ENCODE measurements at places on chromosomes 5 and 9. TPM values are rescaled to one million over a fixed set of nuclear protein-coding genes. Genes with fewer than 3 reads are reported as not detected.

Gene NR4A3
- 0.03 TPM for polyA plus RNA-seq

Gene AHRR
- polyA plus RNA-seq = 0.25 TPM

DNA sequence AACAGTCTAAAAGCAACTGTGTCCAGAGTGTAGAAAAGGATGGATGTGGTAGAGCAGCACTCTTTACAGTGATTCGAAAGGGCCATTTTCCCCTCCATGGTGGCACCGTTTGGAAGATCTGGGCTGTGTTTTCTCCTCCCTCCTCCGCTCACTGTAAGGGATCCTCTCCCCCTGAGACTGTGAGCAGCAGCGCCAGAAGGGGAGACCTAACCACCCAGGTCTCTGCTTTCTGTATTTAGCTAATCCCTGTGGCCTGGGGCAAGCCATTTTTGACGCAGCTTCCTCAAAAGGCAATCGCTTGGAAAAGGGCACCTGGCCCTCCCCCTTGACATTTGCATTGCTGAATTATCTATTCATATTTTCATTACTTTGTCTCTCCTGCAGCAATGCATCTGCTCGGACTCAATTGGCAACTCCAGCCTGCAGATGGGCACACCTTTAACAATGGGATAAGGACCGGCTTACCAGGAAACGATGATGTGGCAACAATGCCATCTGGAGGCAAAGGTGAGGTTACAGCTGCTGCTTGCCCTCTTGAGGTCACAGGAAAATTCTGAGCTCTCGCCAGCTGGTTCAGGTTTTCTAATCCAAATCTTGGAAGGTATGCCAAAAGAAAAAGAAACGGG, 244.3 kb upstream of the WWC1 start:
- DNase-seq = peak; percentile 50

DNA sequence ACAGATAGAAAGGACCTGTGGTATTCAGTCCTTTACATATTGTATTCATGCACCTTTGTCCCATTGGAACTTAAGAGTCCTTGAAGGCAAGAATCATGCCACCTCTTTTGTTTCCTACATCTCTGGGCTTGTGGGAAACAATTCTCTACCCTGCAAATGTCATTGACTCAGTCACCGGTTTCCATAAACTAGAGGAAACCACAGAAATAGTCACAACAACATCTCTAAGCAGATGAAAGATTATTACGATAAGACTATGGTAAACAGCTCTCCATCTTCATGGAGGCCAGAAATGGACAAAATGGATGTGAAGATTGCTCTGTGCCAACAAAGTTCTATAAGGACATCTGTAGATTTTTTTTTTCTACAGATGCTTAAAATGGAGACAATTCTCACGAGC, 165.5 kb downstream of the PIK3R1 start:
- DNase-seq = no peak

Gene SLC25A2
- not detected for polyA plus RNA-seq

- DNase-seq = no peak
Observed at GRCh38 chr9:105879181-105879580, 184.8 kb downstream of the TMEM38B start.

DNA sequence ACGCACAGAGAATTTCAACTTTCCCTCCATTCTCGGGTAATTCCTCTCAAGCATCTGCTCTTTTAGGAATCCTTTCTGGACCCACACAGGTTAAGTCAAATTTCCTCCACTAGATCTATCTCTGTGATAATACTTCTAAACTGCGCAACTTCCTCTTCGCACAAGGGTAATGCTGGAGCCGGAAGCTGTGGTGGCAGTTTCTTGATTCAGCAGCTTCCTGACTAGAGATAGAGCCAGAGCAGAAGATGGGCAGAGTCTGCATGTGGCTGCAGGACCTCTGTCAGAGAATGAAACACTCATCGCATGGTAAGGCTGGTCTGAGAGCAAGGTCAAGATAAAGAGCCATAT, 11.1 kb upstream of the CDC42SE2 start:
- no peak for DNase-seq

GRCh38 chr9:38160613-38161215, 91.7 kb upstream of the SHB start:
- DNase-seq = no peak

DNA sequence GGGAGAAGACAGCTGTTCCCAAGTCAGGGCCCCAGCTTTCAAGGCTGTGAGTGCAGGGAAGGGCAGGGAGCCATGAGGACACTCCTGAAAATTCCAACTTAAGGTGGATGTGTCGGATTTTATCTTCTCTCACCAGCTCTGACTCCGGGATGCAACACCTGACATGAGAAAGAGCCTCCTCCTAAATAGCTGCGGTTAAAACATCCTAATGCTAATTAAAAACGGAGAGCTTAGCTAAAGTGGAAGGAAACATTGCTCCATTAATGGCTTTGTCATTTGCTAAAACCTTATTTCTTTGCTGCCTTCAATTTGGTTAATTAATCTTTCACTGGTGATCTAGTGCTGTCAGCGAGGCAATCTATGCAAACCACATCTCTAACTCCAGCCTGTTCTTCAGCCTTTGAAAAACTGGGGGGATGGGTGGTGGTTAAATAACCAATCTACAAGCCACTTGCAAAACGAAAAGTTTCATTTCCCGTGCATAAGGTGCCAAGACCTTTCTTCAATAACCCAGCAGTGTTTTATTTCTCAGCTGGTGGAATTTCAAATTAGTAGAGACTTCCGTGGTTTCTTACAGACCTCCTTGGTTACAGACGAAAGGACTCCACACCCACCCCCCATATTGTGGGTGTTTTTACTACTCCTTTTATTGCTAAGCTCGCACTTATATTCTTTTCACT, 379.6 kb downstream of the MLLT3 start:
- no peak for DNase-seq

Gene SPINK6
- polyA plus RNA-seq = 5.3 TPM

GRCh38 chr5:124262991-124263571, 483.4 kb downstream of the ZNF608 start:
- no peak for DNase-seq

DNA sequence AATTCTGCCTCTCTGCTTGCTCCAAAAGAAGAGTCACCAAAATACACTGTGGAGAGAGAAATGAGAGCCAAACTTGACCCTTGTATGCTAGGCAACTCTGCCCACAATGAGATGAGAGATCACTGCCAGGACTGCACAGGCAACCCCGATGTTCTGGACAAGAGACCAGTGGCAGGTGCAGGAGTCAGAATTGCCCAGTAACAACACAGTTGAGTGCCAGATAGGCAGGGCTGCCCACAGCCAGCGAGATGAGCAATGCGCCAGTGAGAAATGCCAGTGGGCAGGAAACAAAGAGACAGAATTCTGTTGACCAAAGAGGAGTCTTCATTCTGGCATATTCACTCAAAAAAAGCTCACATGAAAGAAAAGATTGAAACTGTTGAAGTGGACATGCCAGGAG, 570.7 kb downstream of the CAAP1 start:
- no peak for DNase-seq

Gene RALGPS1
- polyA plus RNA-seq = 0.39 TPM

- peak; percentile 22 for DNase-seq
Observed at GRCh38 chr9:81080900-81081299, 608.4 kb downstream of the TLE1 start.

Gene GFI1B
- polyA plus RNA-seq = not detected

GRCh38 chr5:172321593-172321992, 38.0 kb upstream of the UBTD2 start:
- DNase-seq = peak; percentile 32

GRCh38 chr5:82719368-82719767, 357.8 kb downstream of the TMEM167A start:
- DNase-seq = no peak

DNA sequence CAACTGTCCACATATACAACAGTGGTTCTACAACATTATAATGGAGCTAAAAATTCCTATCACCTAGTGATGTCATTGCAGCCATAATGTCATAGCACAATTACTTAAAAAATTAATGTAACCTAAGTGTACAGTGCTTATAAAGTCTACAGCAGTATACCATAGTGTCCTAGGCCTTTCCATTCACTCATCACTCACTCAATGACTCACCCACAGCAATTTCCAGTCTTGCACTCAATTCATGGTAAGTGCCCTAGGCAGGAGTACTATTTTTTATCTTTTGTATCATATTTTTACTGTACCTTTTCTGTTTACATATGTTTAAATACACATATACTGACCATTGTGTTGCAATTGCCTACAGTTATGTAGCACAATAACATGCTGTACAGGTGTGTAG, 9.6 kb upstream of the PUM3 start:
- DNase-seq = peak; percentile 44

- peak; percentile 40 for DNase-seq
Observed at GRCh38 chr9:36772449-36773403, 200.0 kb downstream of the MELK start.

DNA sequence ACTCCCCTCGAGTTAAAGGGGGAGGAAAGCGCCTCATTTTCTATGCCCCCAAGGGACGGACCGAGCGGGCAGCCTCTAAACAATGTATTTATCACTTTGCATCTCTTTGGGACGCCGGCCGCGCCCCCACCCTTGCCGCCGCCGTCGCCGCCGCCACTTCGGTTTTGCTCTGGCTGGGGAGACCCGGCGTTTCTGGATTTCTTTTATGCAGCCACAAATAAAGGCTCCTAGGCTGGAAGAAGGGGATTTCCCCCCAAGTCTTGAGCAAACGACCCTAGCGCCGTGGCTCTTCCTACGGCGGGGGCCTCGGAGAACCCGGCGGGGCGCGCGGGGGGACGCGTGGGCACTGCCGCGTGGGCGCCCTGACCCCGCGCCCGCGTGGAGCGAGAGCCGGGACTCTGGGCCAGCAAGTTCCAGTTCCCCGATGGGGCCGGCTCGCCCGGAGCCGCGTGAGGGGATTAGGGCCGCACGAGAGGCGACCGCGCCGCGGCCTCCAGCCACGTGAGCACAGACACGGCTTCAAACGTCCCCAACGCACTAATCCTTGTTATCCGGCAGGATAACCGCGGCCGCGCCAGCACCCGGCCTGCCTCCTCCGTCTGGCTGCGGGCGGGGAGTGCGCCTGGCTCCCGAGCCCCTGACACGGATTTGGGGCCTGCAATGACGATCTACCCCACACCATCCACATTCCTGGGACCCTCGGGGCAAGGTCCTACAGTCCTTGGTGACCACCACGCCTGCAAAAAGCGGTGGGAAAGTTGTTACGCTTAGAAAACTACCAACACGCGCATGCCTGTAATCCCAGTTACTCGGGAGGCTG, 7.9 kb upstream of the NEUROG1 start:
- DNase-seq = no peak

DNA sequence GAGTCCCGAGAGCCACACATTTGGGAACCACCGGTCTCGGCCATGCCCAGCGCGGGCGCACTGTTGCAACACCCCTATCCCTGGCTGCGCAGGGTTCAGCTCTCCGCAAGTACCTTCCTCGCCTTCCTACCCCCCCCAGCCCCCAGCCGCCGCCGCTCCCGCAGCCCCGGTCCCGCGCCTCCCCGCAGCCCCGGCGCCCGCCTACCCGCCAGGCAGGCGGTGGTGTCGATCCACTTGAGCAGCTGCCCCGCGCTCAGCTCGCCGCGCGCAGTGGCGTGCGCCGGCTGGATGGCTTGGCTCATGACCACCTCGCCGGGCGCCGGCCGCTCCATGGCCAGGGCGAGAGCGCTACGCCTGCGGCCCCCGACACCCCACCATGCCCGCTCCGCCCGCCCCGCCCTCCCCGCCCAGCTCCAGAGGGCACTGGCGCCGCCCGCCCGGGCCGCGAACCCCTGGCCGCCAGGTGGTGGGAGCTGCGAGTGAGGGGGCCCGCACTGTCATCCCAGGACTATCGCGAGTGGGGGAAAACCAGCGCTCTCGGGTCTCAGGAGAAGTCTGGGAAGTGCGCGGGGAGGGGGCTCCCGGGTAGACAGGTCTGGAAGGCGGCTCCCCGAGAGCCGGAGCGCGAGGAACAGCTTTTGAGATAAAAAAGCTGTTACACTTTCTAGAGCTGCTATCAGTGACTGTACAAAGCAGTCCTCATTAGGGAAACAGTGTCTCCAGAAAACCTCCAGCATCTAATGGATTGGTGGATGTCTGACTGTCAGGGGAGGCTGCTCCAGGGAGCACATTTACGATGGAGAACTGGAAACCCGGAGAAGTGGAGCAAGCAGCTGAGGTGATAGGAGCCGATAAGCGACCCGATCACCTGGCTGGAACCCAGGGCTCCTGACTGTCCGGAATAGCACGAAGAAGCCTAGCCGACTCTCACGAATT, at the start of gene ACOT12:
ACOT12 (minus strand) TSS at position 352 of the 936 bp plus-strand sequence; CDS start at position 332, 20 bp downstream.
- DNase-seq = no peak

- DNase-seq = no peak
Observed at GRCh38 chr5:171157775-171158174, 151.3 kb upstream of the TLX3 start.

Gene PDGFRB
- polyA plus RNA-seq = 0.25 TPM

GRCh38 chr9:95027914-95028852, 289.3 kb downstream of the FANCC start:
- peak; percentile 60 for DNase-seq

DNA sequence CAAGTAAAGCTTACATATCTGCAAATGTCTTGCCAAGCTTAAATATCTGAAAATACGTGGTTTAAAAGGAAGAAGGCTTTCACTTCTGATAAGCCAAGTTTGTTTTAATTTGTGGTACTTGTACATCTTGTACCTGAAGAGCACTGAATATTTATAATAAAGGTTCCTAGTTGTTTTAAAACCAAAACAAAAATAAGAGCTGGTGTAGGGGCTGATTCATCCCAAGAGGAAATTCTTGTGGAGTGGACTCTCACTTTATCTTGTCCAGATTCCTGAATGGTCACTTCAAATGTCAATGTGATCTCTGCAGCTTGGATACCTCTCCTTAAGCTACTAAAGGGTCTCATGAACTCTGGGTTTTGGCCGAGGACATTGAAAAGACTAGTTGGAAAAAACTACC, 29.5 kb downstream of the MAMDC2 start:
- DNase-seq = no peak

Gene PPP2CA
- polyA plus RNA-seq = 135 TPM

DNA sequence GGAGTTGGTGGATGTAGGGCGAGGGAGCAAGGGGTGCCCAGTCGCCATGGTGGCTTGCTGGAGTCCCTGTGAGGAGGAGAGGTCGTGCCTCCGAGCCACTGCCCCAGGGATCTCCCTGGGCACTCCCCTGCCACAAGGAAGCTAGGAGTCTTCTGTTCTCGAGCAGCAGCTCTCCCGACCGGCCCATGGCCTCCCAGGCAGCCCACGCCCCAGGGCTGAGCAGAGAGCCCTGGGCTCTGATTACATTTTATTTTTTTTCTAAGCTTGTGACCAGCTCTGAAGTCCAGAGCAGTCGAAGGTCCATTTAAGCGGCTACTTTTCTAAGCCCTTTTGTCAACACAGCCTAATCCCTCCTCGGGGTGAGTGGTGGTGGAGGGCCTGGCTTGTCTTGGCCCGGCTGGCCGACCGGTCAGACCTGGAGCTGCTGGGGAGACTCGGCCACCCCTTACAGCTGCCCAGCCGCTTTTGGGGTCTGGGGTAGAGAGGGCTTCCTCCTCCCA, 2.1 kb downstream of the RXRA start:
- DNase-seq = peak; percentile 20

Gene HSPB3
- polyA plus RNA-seq = not detected

GRCh38 chr5:131371835-131372234, 108.0 kb downstream of the CDC42SE2 start:
- no peak for DNase-seq

Gene GABRP
- polyA plus RNA-seq = 0.35 TPM

All from mammary epithelial cell (primary cell).